ENCODE measurements at places on chromosomes 4 and X.

DNA sequence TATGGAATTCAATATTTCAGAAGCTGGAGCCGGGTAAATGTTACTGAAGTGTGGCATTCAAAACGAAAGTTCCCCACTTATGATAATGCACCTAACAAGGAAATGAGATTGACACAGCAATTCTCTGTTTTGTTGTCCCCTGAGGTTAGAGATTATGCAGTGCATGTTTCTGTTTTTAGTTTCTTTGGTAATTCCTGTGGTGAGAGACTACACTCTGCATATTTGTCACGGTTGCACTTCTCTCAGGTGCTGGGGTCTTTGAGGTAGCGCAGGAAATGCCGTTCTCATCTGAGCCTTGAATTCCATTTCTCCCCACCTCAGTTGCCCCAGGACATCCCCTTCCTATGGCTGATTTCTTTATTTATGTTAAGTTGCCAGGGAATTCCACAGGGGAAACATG lies 15.3 kb upstream of the BEND4 start:
- no peak for DNase-seq

DNA sequence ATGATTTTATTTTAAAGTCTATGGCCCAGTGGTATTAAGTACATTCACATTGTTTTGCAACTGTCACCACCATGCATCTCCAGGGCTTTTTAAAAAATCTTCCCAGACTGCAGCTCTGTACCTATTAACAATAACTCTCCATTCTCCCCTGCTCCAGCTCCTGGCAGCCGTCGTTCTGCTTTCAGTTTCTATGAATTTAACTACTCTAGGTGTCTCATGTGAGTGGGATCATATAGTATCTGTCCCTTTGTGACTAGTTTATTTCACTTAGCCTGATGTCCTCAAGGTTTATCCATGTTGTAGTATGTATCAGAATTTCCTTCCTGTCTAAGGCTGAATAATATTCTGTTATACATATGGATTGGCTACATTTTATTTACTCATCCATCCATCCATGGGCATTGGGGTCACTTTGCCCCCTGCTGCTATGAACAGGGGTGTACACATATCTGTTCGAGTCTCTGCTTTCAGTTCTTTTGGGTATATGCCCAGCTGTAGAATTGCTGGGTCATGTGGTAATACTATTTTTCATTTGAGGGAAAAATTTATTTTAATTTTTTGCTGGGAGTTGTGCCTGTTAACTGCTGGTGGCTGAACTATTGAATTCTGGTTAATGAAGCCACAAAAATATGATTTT lies 131.3 kb downstream of the ARHGAP10 start:
- no peak for DNase-seq

- no peak for DNase-seq
Measured at GRCh38 chrX:132474544-132475248, 14.1 kb downstream of the MBNL3 start.

DNA sequence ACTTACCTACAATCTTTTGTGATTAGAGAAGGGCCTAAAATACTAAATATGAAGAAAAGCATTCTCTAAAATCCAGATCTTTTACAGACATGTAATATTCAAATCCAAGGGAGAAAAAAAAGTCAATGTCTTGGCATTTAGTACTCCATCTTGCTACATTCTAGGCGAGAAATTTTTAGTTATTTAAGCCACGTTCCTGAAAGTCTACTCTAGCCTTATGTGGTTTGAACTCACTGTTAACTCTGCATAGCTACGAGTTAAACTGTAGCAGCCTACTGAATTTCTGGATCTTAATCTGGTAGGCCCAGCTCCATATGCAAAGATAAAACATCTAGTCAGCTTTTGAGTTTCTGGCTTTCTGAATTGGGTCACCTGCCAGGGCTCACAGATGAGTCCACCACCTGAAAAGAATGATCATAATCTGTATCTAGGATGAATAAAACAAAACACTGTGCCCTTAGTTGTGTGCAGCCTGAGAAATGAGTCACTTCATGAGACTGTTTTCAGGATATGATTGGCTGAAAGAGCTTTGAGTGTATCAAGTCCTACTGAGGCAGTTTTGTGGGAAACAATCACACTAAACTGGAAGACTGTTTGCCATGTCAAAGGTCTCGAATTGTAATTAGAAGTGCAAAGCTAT lies 3.2 kb upstream of the NEK1 start:
- DNase-seq, result no peak
